Stimulated activated CD4-positive, alpha-beta T cell treated with anti-CD3 and anti-CD28 coated beads, Interleukin-4, amount 100 ng/mL, for 1 hour (primary cell): ENCODE measurements at places on chromosomes 5 and 9.

GRCh38 chr5:663436-664342 is 29.5 kb downstream of the TPPP start:
- DNase-seq = no peak

DNA sequence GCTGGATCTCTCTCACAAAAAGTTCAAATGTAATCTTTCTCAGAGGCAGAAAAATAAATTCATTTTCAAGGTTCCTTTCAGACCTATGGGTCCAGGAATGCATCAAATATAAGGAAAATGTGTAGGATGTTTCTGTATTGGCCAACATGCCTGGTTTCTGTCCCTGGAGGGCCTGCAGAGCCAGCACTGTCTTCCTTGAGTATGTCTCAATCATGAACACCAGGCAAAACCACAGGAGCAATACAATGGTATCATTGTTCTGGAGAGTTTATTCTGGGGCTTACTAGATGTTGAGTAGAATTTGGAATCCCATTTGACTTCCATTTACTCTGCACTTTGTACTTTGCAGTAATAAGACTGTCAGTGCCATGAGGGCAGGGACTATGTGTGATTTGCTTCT is 23.5 kb downstream of the INSYN2B start:
- DNase-seq = no peak

DNA sequence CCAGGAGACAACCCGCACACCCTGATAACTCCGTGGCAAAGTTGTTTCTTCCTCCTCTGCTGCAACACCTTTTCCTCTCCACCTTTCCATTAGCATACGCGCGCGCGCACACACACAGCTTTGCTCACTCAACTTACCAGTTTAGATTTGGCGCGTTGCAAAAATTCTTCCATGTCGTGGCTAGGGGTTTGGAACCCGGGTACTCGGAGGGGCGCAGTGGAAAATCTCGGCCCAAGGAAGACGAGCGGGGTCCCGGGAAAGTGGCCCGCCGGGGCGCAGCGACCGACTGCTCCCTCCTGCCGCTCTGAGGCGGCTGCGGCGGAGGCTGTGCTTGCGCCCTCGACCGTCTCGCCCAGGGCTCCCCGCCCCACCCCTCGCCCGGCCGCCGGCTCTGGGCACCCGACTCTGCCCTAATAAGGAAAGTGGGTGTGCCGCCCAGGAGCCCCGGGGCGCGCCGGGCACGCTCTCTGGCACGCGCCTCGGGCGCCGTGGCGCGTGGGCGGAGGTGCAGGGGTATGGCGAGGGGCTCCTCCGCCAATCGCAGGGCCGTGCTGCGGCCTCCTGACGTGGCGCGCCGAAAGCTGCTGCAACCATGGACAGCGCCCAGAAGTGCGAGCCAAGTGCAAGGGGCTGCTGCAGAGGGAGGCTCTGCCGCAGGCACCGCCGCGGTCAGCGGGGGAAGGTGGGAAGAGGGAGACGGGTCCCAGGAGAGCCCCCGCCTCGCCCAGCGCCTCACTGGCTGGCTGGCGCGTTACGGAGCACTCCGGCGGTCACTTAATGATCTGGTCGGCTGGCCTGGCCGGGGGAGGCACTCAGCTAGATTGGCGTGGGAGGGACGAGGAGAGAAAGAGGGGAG is at the start of gene PRUNE2:
Gene PRUNE2, minus strand, starts transcription at position 324 of the 856 bp plus-strand sequence. Its CDS starts 151 bp downstream, at position 173.
- peak; percentile 3 for DNase-seq

- DNase-seq = no peak
Measured at GRCh38 chr5:56330167-56330566, 97.0 kb upstream of the ANKRD55 start.

GRCh38 chr5:80191991-80192398 is 63.9 kb downstream of the SERINC5 start:
- no peak for DNase-seq

DNA sequence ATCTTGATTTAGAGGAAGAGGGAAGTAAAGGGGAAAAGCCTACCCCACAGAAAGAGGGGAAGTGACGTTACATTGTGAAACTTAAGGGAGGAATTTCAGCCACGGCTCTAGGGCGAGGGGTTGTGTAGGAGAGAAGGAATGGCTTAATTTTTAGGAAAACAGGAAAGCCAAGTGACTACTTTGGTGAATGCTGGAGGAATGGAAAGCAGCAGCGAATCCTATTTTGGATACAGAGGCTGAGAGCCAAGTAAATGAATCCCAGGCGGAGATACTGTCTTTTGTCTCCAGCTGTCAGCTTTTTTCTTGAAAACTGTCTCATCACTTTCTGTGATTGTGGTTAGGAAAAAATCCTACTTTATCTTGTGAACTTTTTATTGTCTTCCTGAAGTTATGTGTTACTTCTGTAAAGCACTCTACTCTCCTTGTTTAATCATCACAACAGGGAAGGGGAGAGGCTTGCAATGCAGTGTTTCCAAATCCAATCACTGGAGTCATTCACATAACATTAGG is 188.4 kb downstream of the TSSK1B start:
- DNase-seq = no peak

GRCh38 chr5:136191304-136192014 is 1.5 kb downstream of the SMIM32 start:
- DNase-seq = no peak

DNA sequence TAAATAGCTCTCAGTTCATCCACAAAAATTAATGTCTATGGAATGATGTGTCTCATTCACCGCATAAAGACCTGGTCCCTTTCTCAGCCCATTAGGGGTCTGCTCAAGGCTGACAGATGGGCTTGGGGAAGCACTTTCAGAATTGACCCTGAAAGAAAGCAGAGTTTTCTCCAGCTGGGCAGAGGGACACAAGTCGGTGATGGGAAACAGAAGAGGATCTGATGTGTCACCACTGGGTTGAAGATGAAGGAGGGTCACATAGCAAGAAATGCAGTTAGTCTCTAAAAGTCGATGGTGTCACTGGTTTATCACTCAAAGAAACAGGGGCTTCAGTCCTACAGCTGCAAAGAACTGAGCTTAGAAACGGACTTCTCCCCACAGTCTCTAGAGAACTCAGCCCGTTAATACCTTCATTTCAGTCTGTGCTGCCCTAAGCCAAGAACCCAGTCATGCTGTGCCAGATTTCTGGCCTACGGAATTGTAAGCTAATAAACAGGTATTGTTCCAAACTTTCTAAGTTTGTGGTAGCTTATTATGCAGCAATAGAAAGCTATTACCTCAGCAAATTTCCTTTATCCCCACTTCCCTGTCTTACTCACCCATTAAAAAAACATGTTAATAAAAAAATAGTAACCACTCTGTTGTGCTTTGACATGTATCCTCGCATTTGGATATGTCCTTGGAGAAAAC is 64.6 kb downstream of the ADAMTS12 start:
- no peak for DNase-seq

- no peak for DNase-seq
Measured at GRCh38 chr9:69143291-69143690, 30.8 kb upstream of the TJP2 start.
